ENCODE measurements at places on chromosomes 11 and 22.

DNA sequence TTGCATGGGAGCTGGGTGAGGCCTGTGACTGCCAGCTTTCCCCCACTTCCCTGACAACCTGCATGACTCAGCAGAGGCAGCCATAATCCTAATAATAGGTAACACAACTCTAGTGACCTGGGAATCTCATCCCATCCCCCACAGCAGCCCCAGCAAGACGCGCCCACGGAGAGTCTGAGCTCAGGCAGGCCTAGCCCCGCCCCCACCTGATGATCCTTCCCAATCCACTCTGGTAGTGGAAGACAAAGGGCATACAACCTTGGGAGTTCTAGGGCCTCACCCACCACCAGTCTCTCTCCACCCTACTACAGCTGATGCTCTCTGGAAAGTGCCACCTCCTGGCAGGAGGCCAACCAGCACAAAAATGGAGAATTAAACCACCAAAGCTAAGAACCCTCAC, 60.3 kb downstream of the CWF19L2 start:
- no peak for DNase-seq

DNA sequence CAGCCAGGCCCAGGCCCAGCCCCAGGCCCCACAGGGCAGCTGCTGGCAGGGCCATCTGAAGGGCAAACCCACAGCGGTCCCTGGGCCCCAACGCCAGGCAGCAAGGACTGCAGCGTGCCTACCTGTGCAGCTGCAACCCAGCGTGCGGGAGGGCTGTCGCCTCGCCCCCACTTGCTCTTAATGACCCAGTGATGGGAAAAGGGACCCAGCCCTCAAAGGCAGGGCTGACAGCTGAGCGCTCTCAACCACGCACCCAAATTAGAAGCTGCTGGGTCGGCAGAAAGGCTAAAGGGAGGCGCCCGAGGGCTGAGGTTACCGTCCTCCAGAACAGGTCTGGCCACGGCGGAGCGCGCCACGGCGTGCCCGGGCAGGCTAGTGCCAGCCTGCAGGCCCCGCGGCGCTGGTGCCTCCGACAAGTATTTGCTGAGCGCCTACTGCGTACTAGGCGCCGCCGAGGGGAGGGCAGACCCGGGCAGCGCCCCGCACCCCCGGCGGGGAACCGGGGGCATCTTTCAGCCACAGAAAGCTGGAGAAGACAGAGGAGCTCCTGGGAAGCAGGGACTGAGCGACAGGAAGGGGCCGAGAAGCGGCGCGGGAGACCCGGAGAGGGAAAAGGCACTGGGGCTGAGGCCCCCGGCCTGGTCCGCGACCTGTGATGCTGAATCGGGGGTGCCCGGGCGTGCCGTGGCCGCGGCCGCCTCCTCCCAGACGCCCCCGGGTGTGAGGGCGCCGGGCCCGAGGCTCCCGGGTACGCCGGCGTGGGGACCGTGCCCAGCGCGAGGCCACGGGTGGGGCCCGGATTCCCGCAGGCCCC, 773 bp downstream of the HRAS start:
- DNase-seq: no peak

DNA sequence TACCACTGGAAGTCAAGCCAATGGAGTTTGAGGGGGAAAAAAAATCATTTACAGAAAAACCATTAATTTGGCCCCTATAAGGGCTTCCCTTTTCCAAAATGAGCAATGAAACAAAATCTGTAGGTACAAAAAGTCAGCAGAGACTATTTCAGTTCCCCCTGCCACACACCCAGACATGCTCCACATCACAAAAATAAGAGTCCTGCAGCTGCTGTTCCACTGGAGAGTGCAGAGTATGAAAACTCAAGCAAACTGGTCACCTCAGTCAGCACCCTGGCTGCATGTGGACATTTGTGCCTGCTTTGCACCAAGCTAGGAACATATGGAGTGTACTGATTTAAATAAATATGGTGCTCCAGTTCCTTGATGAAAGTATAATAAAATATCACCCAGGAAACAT, 15.1 kb downstream of the POU2AF1 start:
- DNase-seq: no peak

DNA sequence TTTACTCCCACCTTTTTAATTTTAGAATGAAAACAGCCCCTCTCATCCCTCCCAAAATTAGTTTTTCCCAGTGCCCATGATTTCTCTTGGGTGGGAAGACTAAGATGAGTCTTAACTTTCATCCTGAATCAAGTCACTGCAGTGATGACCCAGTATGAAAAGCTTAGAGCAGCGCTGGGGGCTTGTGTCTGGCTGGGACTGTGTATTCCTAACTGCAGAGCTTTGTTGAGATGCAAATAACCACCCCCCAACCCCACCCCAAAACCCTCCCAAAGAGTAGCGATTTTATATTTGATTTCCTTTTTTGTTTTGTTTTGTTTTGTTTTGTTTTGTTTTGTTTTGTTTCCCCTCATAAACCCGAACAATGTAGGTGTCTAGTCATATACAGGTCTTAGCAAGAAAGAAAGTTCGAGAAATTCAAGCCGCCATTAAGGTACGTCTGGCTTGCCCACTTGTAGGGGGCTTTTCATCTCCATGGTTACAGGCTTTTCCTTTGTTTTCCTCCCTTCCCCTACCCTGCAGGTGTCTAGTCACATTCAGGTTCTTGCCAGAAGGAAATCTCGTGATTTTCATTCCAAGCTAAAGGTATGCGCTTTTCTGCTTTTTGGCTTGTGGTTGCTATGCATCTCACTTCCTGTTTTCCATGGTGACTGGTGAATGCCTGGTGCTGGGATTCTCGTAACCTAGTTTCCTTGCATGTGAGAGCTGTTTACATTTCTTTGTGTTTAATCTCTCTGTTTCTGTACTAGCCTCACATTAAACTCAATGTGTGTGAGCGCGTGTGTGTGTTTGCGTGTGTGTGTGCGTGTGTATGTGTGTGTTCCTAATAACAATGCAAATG, 144.6 kb upstream of the RASSF10 start:
- DNase-seq: no peak

GRCh38 chr11:95924414-95924760, 480 bp upstream of the MTMR2 start:
- no peak for DNase-seq

DNA sequence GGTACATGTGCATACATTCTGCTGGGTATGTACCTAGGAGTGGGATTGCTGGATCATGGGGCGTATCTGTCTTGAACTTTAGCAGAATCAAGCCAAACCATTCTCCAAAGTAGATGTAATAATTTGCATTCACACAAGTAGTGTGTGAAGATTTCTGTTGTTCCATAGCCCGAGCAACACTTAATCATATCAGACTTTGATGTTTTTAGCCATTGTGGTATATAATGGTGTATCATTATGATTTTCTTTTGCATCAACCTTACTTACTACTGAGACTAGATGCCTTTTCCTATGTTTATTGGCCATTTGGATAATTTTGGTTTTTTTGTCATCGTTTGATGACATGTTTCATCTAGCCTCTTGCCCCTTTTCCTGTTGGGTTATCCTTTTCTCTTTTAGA, 72.0 kb upstream of the TNRC6B start:
- no peak for DNase-seq

- no peak for DNase-seq
Observed at GRCh38 chr11:68140496-68141245, 19.5 kb upstream of the CHKA start.

DNA sequence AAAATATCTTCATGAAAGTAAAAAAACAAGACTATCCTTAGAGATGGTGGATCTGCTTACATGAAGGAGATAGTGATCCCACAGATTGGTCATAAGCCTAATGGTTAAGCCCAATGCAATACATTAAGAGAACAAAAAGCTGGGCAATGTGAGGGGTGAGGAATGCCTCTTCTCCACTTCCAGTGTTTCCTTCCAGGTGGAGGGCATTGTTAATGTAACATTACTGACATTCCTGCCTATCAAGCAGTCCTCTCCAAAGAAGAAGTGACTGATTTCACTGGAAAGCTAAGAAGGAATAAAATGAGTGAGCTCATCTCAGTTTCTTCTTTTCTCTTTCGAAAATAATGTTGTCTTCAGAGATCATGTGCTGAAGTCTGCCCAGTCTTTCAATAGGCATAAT, 207.8 kb downstream of the RAB38 start:
- DNase-seq: no peak

GRCh38 chr22:38964989-38965388, 7.6 kb downstream of the APOBEC3A start:
- no peak for DNase-seq

GRCh38 chr22:18048441-18048898, 24.1 kb upstream of the MICAL3 start:
- DNase-seq: no peak

DNA sequence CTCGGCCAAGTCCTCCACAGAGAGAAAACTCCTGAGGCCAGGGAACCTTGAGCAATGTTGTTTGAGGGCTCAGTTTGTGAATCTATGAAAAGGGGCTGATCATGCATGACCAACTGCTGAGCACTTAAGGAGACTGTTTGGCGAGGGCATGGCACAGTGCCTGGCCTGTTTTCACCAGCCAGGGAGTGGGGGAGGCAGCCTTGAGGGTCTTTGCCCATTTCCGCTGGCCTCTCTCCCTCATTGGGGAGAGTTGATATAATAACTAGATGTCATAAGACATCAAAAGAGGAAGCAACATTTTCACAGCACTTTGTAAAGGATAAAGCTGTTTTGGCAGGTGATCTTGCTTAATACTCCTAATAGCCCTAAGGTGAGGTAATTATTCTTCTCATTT, 110.6 kb downstream of the TP53I11 start:
- DNase-seq: no peak

DNA sequence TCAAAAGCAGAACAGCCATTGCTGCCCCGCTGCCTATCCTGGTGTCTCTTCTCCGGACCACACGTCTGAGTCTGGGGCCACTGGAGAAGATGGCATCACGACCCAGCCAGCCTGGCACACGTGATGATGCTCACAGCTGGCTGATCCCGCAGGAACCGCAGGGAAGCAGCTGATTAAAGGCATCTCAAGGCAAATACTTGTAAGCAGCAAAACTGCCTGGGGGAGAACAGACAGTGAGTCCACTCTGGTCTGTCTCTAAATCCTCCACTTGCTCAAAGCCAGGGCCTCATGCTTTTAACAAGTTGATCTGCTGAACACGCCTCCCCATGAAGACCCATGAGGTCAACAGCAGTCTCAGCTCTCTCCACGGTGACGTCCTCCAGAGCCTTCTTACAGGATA, 108.6 kb downstream of the BRD1 start:
- no peak for DNase-seq

DNA sequence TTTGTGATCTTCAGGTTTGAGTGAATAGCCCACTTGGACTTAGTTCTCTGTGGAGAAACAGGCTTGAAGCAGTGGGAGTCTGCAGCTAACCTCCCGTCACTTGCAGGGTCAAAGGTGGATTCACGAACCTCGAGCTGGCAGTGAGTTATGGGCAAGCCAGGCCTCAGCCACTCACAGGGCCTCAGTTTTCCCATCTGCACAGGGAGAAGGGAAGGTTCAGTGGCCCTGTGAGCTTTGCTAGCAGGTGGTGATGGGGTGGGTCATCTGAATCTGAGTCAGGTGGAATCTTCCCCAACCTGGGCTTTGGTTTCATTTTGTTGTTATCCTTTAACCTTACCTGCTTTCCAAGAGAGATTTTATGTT, 86.6 kb upstream of the GRIK4 start:
- DNase-seq: no peak

DNA sequence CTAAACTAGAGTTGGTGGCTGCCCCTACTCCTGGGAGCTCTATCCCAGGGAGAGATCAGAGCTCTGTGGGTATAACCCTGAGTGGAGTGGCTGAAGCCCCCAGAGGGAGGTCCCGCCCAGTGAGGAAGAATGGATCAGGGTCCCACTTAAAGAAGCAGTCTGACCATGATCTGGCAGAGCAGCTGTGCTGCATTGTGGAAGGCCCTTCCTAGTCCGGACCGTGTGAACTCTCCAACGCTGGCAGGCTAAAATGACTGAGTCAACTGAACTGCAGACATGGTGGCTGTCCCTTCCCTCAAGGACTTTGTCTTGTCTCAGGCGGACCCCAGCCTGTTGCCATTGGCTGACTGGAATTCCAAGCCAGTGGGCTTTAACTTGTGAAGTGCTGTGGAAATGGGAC, 494.2 kb downstream of the FAM181B start:
- DNase-seq: no peak

GRCh38 chr11:100221791-100222190, 465.3 kb upstream of the ARHGAP42 start:
- DNase-seq: no peak

DNA sequence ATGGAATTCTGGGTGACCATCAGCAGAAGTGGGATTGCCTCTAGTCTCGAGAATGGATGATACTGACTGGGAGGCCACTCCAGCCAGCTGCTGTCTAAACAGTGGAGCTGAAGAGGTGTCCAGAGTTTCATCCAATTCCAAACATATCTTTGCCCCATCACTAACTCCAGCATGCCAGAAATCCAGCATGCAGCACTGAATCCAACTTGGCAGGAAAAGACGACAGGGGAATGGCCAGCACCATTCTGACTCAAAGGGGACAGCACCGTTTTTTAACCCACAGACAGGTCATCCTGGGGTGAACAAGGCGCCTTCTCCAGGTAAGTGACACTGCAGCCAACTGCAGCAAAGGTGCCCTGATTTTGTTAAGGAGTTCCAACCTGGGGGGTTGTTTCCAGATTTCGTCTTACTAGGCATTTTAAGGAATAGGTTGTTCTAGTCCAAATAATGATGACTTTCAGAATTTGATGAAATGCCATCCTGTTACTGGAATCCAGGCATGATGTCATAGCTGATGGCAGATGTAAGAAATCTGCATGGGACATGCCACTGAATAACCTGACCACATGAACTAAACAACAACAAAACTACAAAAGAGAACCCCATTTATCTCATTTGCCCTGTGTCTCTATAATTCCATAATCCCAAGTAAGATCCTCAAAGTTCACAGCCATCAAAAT, 32.3 kb downstream of the FEZ1 start:
- DNase-seq: no peak

- DNase-seq: no peak
Observed at GRCh38 chr22:41683616-41684015, 5.1 kb downstream of the SNU13 start.

GRCh38 chr11:33536178-33536577, 164.4 kb downstream of the C11orf91 start:
- DNase-seq: no peak

DNA sequence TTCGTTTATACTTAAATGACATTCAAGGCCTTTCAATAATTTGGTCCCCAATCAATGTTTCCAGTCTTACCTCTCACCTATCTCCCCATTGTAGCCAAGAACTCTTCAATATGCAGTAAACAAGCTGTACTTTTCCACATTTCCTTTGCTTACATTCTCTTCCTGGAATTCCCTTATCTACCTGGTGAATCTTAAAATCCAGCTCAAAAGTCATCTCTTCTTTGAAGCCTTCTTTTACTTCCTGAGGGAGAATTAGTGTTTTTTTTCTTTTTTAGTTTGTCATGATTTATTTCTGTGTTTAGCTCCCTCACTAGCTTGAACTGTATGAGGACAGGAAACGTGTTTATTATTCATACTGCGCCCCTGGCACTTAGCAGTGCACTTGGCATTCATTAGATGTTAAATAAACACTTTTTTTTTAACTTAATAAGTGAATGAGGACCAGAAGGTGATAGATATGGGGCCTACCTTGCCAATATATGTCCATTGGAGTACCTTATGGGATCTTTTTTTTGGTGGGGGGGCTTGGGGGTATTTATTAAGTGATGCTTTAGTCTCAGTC, 4.9 kb upstream of the PTS start:
- DNase-seq: no peak

- DNase-seq: no peak
Observed at GRCh38 chr11:28400331-28401100, 292.3 kb downstream of the METTL15 start.
